ENCODE measurements at places on chromosomes 12 and 14. TPM values are rescaled to one million over a fixed set of nuclear protein-coding genes. Genes with fewer than 3 reads are reported as not detected.

- H3K27me3 ChIP-seq, result no peaks in the 10 kb centered on the region
- no peak for DNase-seq
- peaks cover 51% of the 10 kb centered on the region for H3K4me1 ChIP-seq
- no peaks in the 10 kb centered on the region for H3K36me3 ChIP-seq
These were observed 3.1 kb downstream of the SOS2 start for GRCh38 chr14:50228313-50228712.

Gene TMEM52B
- total RNA-seq, result not detected

DNA sequence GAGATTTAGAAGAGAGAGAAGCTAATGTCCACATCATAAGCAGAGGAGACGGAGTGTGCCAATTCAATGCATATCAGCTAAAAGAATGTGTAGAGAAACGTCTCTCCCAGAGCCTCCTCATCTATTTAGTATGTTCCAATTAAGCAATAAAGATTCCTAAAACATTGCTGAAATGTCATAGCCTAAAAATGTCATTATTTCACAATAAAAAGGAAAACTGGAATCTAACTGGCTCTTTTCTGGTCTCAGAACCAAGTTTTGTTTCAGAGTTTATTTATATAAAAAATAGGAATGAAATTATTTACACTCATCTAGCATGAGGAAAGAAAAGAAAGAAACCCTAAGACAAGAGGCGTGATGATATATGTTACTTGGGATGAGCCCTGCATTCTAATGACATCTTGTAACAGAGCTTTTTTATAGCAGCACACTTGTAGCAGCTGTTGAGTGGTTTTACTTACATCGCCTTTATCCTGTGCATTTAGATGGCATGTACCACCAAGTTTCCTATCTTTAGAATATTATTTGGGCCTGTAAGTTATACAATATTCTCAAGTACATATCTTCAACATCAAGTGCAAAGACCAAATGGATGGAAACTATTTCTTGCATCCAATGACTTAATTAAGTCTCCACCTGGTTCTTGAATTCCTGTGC lies 266.3 kb upstream of the PRKD1 start:
- no peak overlapping the region for H3K27ac ChIP-seq

GRCh38 chr12:27226407-27226929 lies 17.6 kb upstream of the STK38L start:
- H3K27me3 ChIP-seq, result no peaks in the 10 kb centered on the region
- no peaks in the 10 kb centered on the region for H3K4me1 ChIP-seq
- no peaks in the 10 kb centered on the region for H3K36me3 ChIP-seq
- DNase-seq, result no peak
- no peak overlapping the region for H3K4me3 ChIP-seq

Gene OR6C2
- total RNA-seq, result not detected

- no peaks in the 10 kb centered on the region for H3K36me3 ChIP-seq
- peaks cover 19% of the 10 kb centered on the region for H3K27me3 ChIP-seq
- no peaks in the 10 kb centered on the region for H3K4me1 ChIP-seq
- no peak overlapping the region for H3K27ac ChIP-seq
- no peak for DNase-seq
These were observed 10.2 kb upstream of the HMGA2 start for GRCh38 chr12:65814038-65814437.

GRCh38 chr12:130240831-130241590 lies 78.7 kb downstream of the FZD10 start:
- no peak overlapping the region for H3K4me3 ChIP-seq
- no peak overlapping the region for H3K27ac ChIP-seq
- no peaks in the 10 kb centered on the region for H3K36me3 ChIP-seq
- no peaks in the 10 kb centered on the region for H3K27me3 ChIP-seq
- DNase-seq, result no peak

GRCh38 chr14:96627811-96628775 lies 125.9 kb downstream of the PAPOLA start:
- no peak overlapping the region for H3K27ac ChIP-seq
- peaks cover 8% of the 10 kb centered on the region for H3K27me3 ChIP-seq
- DNase-seq, result peak; percentile 14
- H3K4me3 ChIP-seq, result no peak overlapping the region

DNA sequence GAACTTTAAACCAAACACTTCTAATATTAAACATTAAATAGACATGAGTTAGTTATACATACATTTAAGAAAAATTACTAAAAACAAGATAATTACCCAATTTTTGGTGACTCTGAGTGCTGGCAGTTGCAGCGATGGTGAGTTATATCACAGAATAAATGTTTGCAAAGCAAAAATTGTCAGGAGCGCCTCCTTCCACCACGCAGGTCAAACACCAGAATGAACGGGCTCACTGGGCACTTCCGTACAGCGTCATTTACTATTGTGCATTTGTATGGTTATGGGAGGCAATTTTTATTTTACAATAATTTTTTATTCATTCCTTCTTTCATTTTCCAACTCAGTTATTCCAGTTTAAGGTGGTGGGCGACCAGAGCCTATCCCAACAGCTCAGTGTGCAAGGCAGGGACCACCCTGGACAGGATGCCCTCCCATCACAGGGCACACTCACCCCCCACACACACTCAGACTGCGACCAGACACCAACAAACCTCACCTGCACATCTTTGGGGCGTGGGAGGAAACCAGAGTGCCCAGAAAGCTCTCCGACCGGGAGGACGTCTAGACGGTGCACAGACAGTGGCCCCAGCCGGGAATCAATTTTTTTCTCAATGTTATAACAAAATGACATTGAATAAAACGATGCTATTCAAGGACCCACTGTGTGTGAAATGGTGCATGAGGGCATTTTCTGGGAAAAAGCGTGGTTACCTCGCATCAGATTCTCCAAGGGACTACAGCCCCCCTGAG lies 67.2 kb downstream of the TESC start:
- no peaks in the 10 kb centered on the region for H3K27me3 ChIP-seq
- H3K36me3 ChIP-seq, result peaks cover 21% of the 10 kb centered on the region
- no peak overlapping the region for H3K27ac ChIP-seq
- H3K4me1 ChIP-seq, result no peaks in the 10 kb centered on the region
- H3K4me3 ChIP-seq, result no peak overlapping the region

Gene CDCA3
- 4.2 TPM for total RNA-seq

DNA sequence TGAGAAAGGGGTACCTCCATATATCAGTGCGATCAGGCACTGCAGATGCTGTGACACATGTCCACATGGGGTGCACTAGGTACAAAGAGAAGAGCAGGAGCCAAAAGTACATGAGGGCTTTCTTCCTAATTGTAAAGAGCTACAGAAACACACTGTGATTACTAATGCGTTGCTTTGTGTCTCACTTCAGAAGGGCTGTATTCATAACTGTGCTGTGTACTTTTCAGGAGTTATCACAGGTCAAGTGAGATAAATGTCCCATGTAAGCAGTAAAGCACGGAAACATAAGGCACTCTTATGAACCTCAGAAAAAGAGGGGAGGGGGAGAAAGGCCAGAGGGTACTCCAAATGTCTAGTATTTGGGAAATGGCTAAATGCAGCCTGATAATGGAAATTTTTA lies 10.6 kb downstream of the SPRING1 start:
- no peaks in the 10 kb centered on the region for H3K36me3 ChIP-seq
- no peak overlapping the region for H3K27ac ChIP-seq
- no peak overlapping the region for H3K4me3 ChIP-seq
- DNase-seq, result no peak

Gene KLRG1
- total RNA-seq, result 3.4 TPM

DNA sequence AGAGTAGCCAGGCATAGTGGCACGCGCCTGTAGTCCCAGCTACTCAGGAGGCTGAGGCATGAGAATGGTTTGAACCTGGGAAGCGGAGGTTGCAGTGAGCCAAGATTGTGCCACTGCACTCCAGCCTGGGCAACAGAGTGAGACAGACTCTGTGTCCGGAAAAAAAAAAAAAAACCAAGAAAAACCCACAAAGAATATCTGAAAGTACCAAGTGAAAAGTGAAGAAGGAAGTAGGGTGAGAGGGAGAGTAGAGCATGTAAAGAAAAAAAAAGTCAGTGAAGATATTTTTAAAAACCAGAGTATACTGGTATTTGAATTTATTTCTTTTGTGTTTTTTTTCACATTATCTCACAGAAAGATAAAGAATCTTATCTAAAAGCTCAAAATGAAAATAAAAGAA lies 43.3 kb upstream of the ISM2 start:
- no peaks in the 10 kb centered on the region for H3K36me3 ChIP-seq
- H3K4me3 ChIP-seq, result no peak overlapping the region
- H3K27me3 ChIP-seq, result no peaks in the 10 kb centered on the region
- H3K27ac ChIP-seq, result peak overlapping the region; percentile 50
- peaks cover 35% of the 10 kb centered on the region for H3K4me1 ChIP-seq

- H3K4me1 ChIP-seq, result peaks cover 42% of the 10 kb centered on the region
- DNase-seq, result peak; percentile 52
- H3K4me3 ChIP-seq, result no peak overlapping the region
- no peak overlapping the region for H3K27ac ChIP-seq
- no peaks in the 10 kb centered on the region for H3K27me3 ChIP-seq
These were observed 45.1 kb downstream of the FAM222A start for GRCh38 chr12:109758426-109759420.

Gene TEAD4
- 10.4 TPM for total RNA-seq

- DNase-seq, result no peak
These were observed 103.0 kb downstream of the SAMD4A start for GRCh38 chr14:54669721-54670561.

- peak; percentile 57 for DNase-seq
- peak within 1 kb of the TSS; percentile 60 for H3K27ac ChIP-seq
- peaks cover 12% of the 10 kb centered on the region for H3K4me1 ChIP-seq
- peak within 1 kb of the TSS; percentile 54 for H3K4me3 ChIP-seq
These were observed at the start of gene GALNT16 for GRCh38 chr14:69259527-69260189. GALNT16 (plus strand) TSS chr14:69260158; CDS start chr14:69260291, 133 bp downstream.

GRCh38 chr12:124720681-124721500 lies 142.8 kb downstream of the SCARB1 start:
- no peaks in the 10 kb centered on the region for H3K4me1 ChIP-seq
- H3K27me3 ChIP-seq, result no peaks in the 10 kb centered on the region
- peak; percentile 88 for DNase-seq
- H3K4me3 ChIP-seq, result no peak overlapping the region

Gene VEZT
- 66.6 TPM for total RNA-seq

DNA sequence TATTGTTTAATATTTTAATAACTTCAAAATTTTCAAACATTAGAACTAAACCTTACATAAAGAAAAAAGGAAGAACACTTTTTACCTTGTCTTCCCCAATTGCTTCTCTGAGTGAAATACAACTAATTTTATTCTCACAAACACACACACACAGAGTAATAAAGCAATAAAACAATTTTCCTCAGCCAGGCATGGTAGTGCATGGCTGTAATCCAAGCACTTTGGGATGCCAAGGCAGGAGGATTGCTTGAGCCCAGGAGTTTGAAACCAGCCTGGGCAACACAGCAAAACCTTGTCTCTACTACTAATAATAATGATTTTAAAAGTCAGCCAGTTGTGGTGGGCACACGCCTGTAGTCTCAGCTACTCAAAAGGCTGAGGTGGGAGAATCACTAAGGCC lies 13.1 kb downstream of the PPP1R12A start:
- H3K36me3 ChIP-seq, result no peaks in the 10 kb centered on the region
- H3K4me3 ChIP-seq, result no peak overlapping the region
- no peak overlapping the region for H3K27ac ChIP-seq
- peaks cover 24% of the 10 kb centered on the region for H3K4me1 ChIP-seq
- DNase-seq, result no peak

DNA sequence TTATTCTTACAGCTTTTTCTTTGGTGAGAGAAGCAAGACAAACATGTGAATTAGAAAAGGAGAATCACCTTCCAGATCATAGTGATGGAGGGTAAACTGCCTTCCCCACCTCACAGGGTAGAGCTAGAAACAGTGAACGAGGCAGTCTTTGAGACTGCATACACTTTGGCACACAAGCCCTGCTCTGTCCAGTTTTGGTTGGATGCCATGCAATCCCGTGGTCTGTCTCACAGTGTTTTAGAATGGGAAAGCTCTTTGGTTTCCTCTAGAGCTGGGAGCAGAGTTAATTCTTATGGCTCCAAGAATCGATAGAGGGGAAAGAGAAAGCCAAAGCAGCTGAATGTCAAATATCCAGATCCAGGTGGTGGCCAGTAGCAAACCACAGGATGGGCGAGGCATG lies 21.9 kb downstream of the TDP1 start:
- no peak overlapping the region for H3K27ac ChIP-seq
- no peaks in the 10 kb centered on the region for H3K4me1 ChIP-seq
- DNase-seq, result no peak
- peaks cover 20% of the 10 kb centered on the region for H3K36me3 ChIP-seq

Gene PLEKHA5
- 26.1 TPM for total RNA-seq

DNA sequence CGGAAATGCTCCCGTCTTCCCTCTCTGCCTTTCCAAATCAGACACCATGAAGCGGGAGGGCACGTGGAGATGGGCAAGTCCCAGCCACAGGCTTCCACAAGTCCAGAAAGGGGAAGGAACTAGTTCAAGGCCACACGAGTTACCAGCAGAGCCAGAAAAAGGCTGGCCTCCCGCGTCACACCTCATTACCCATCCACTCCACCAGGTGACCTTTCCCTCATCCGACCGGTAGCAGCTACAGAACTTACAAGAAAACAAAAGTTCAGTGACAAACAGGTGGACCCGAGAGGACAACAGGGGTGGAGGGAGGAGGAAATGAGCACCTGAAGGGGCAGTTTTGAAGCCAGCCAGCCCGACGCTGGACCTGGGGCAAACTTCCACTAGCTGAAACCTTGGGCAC lies 46.9 kb downstream of the CHGA start:
- no peaks in the 10 kb centered on the region for H3K27me3 ChIP-seq
- no peak overlapping the region for H3K4me3 ChIP-seq
- H3K4me1 ChIP-seq, result no peaks in the 10 kb centered on the region
- peak; percentile 73 for DNase-seq
- no peak overlapping the region for H3K27ac ChIP-seq

Measured in adrenal gland (tissue), 19 donors.